ENCODE measurements at places on chromosomes 1 and 21. TPM values are rescaled to one million over a fixed set of nuclear protein-coding genes. Genes with fewer than 3 reads are reported as not detected.

- no peaks in the 10 kb centered on the region for H3K27me3 ChIP-seq
- peak; percentile 57 for DNase-seq
- H3K27ac ChIP-seq: no peak overlapping the region
- H3K36me3 ChIP-seq: no peaks in the 10 kb centered on the region
- H3K4me3 ChIP-seq: peak overlapping the region; percentile 82
- peaks cover 54% of the 10 kb centered on the region for H3K4me1 ChIP-seq
Measured at GRCh38 chr1:84298684-84299535, 2.6 kb upstream of the SAMD13 start.

DNA sequence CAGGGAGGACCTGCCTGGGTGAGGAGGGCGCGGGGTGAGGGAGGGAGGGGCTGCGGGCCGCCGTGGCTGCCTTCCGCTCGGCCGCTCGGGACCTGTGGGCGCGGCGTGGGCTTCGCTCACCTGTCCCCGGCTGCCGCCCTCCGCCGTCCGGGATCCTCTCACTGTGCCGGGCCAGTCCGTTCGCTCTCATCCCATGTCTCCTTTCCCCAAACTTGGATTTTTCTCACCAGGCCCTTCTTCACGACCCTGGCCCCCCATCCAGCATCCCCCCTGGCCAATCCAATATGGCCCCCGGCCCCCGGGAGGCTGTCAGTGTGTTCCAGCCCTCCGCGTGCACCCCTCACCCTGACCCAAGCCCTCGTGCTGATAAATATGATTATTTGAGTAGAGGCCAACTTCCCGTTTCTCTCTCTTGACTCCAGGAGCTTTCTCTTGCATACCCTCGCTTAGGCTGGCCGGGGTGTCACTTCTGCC lies 362 bp downstream of the ZBTB48 start:
- H3K27me3 ChIP-seq: no peaks in the 10 kb centered on the region
- H3K27ac ChIP-seq: peak overlapping the region; percentile 49
- H3K36me3 ChIP-seq: no peaks in the 10 kb centered on the region
- peaks cover 29% of the 10 kb centered on the region for H3K4me1 ChIP-seq
- peak; percentile 85 for DNase-seq
- peak overlapping the region; percentile 88 for H3K4me3 ChIP-seq

The WNT3A gene
- not detected for total RNA-seq

DNA sequence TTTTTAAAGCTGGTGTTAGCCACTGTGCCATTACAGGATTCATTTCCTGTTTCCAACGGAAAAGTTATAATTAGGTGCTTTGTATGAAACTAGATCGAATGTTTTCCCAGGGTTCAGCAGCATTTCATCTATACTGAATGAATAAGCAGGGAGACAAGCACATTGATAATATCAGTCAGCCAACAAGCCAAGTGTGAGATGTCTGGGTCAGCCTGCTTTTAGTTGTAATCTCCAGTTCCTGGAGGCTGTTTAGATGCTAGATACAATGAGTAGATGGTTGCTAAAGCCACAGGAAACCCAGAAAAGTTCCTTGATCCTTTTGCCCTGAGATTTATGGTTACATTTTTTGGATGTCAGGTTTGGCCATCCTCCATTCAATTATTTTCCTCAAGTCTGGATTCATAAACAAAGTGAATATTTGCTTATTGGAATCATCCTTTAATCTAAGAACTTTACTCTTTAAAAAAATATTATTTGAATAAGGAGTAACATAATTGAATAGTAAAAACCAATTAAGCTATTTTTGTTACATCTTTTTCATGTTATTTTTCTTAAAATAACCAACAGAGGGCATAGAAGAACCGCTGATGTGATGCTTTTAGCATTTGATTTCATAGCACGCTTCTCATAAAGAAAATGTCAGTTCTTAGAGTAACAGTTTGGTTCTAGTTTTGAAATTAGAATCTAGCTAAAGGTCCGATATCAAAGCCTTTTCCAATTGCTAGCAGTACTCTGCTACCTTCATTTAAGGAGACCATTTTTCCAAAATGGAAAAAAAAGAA lies 76.6 kb downstream of the HSPA13 start:
- H3K27ac ChIP-seq: no peak overlapping the region
- H3K27me3 ChIP-seq: no peaks in the 10 kb centered on the region
- H3K4me3 ChIP-seq: no peak overlapping the region

DNA sequence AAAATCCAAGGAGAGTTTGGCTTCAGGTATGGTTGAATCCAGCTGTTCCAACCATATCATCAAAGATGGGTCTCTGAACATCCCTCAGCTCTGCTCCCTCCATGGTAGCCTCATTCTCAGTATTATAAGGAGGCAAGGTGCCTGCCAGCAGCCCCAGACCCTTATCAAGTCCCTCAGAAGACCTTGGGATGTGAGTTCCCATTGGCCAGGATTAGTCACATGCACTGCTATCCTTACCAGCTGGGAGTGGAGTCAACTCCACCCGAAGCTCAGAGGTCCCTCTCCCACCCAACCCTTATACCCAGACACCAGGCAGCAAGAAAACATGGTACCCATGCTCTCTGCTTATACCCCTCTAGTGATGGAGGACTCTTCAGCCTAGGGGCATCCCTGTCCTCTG lies 153.7 kb upstream of the ZBTB40 start:
- H3K4me3 ChIP-seq: no peak overlapping the region
- no peaks in the 10 kb centered on the region for H3K36me3 ChIP-seq
- H3K27ac ChIP-seq: no peak overlapping the region
- no peaks in the 10 kb centered on the region for H3K4me1 ChIP-seq
- H3K27me3 ChIP-seq: no peaks in the 10 kb centered on the region
- no peak for DNase-seq

The EFNA4 gene
- 14.5 TPM for total RNA-seq

DNA sequence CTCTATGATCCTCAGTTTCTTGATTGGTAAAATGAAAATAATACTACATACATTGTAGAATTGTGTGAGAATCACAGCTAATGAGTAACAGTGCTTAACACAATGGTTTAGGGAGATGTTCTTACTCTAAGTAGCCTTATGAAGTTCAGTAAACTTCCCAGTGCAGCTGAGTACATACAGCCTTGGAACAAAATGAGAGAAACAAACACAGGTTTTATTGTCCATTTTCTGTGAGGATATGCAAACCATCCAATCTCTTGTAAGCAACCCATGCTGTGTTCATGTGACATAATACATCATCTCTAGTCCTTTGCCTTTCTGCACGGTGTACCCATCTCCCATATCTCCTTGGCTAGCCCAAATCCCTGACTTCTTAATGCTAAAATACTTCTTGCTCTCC lies 14.7 kb upstream of the STRIP1 start:
- H3K4me1 ChIP-seq: peaks cover 7% of the 10 kb centered on the region
- H3K4me3 ChIP-seq: no peak overlapping the region
- H3K27me3 ChIP-seq: no peaks in the 10 kb centered on the region

GRCh38 chr1:19682257-19682656 lies 17.6 kb downstream of the HTR6 start:
- no peak overlapping the region for H3K4me3 ChIP-seq
- H3K36me3 ChIP-seq: no peaks in the 10 kb centered on the region
- no peaks in the 10 kb centered on the region for H3K27me3 ChIP-seq

DNA sequence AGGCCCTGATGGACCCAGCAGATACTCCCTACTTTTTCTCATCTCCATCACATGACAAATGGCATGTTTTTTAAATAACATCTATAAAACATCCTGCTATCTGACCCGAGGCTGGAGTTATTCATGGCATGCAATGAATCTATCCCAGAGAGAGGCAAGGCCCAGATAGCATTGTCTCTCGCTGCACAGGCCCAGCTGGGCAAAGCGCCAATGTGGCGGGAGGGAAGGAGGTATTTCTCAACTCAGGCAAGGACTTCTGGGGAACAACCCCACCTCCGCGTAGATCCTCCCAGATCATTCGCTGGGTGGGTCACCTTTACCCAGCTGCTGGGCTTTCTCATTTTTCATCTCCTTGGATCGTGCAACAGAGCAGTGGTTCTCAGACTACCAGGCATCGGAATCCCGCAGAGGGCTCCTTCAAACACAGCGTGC lies 59.8 kb downstream of the ERG start:
- no peaks in the 10 kb centered on the region for H3K27me3 ChIP-seq
- no peak overlapping the region for H3K27ac ChIP-seq
- no peak overlapping the region for H3K4me3 ChIP-seq
- no peaks in the 10 kb centered on the region for H3K4me1 ChIP-seq
- H3K36me3 ChIP-seq: no peaks in the 10 kb centered on the region

- H3K4me1 ChIP-seq: peaks cover 20% of the 10 kb centered on the region
- peak; percentile 86 for DNase-seq
- peak overlapping the region; percentile 73 for H3K4me3 ChIP-seq
- no peaks in the 10 kb centered on the region for H3K36me3 ChIP-seq
- no peaks in the 10 kb centered on the region for H3K27me3 ChIP-seq
Measured at GRCh38 chr1:211606332-211606913, 27.5 kb upstream of the SLC30A1 start.

GRCh38 chr1:244074559-244075171 lies 23.6 kb downstream of the ZBTB18 start:
- H3K27me3 ChIP-seq: no peaks in the 10 kb centered on the region
- no peak overlapping the region for H3K4me3 ChIP-seq
- H3K27ac ChIP-seq: no peak overlapping the region
- H3K4me1 ChIP-seq: peaks cover 13% of the 10 kb centered on the region
- DNase-seq: no peak
- H3K36me3 ChIP-seq: no peaks in the 10 kb centered on the region

- H3K36me3 ChIP-seq: no peaks in the 10 kb centered on the region
- H3K4me3 ChIP-seq: no peak overlapping the region
- no peak for DNase-seq
- no peaks in the 10 kb centered on the region for H3K4me1 ChIP-seq
- no peak overlapping the region for H3K27ac ChIP-seq
Measured at GRCh38 chr1:20578062-20578461, 10.8 kb upstream of the CDA start.

GRCh38 chr1:89739013-89739843 lies 81.6 kb upstream of the LRRC8D start:
- H3K4me1 ChIP-seq: no peaks in the 10 kb centered on the region
- DNase-seq: no peak
- no peaks in the 10 kb centered on the region for H3K36me3 ChIP-seq
- H3K27ac ChIP-seq: no peak overlapping the region
- H3K27me3 ChIP-seq: no peaks in the 10 kb centered on the region

DNA sequence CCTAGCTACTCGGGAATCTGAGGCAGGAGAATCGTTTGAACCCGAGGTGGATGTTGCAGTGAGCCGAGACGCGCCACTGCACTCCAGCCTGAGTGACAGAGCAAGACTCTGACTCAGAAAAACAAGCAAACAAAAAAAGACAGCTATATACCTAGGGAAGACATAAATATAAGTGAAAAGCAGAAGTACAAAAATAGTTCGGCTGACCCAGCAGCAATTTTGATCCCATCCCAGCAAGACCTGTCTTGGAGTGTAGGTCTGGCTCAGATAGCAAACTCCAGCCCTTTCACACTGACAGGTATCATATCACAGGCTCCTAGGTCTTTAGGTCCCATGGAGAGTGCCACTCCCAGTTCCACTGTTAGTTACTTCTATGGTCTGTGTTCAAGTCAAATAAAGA lies 14.6 kb downstream of the MTX1 start:
- peak; percentile 72 for DNase-seq
- no peaks in the 10 kb centered on the region for H3K27me3 ChIP-seq
- H3K4me3 ChIP-seq: peak overlapping the region; percentile 33

DNA sequence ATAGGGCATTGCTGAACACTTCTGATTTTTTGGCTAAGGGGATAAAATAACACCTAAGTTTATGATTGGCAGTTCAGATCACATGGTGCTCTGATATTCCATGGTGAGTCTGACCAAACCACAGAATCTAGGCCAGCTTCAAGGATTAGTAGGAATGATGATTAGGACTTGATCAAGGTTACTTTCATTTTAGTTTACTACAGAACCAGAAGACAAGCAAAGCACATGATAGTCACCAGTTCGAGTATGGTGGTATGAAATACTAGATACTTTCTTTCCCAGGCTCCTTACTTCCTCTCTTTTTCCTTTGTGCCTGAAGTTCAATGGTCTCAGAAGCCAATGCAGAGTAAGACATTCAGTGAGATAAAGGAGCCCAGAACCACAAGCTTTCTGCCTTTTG lies 26.6 kb downstream of the S100A10 start:
- no peak for DNase-seq
- peaks cover 27% of the 10 kb centered on the region for H3K4me1 ChIP-seq
- no peaks in the 10 kb centered on the region for H3K27me3 ChIP-seq
- H3K36me3 ChIP-seq: no peaks in the 10 kb centered on the region

The WNT9A gene
- not detected for total RNA-seq

The RHD gene
- total RNA-seq: not detected

The KCNQ4 gene
- total RNA-seq: 2.3 TPM

GRCh38 chr1:89734442-89734841 lies 86.4 kb upstream of the LRRC8D start:
- H3K27me3 ChIP-seq: no peaks in the 10 kb centered on the region
- H3K36me3 ChIP-seq: no peaks in the 10 kb centered on the region
- no peak overlapping the region for H3K4me3 ChIP-seq
- no peak overlapping the region for H3K27ac ChIP-seq
- no peak for DNase-seq

DNA sequence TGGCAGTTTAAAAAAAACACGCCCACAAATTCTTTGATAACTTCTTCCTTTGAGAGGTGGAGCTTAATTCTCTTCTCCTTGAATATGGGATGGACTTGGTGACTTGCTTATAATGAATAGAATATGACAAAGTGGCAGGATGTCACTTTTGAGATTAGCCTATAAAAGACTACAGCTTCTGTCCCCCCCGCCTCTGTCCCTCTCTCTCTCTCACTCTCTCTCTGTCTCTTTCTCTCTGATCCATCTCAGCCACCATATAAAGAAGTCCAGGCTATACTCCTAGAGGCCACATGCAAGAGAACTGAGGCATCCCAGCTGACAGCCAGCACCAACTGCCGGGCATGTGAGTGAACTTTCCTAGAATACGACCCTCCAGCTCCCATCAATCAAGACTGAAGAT lies 7.7 kb upstream of the DMBX1 start:
- no peaks in the 10 kb centered on the region for H3K36me3 ChIP-seq
- H3K27me3 ChIP-seq: no peaks in the 10 kb centered on the region
- no peak overlapping the region for H3K27ac ChIP-seq
- no peak for DNase-seq
- H3K4me1 ChIP-seq: no peaks in the 10 kb centered on the region

GRCh38 chr1:22189619-22190018 lies 46.7 kb upstream of the WNT4 start:
- H3K4me1 ChIP-seq: peaks cover 19% of the 10 kb centered on the region
- no peaks in the 10 kb centered on the region for H3K36me3 ChIP-seq
- no peaks in the 10 kb centered on the region for H3K27me3 ChIP-seq
- no peak overlapping the region for H3K4me3 ChIP-seq
- no peak overlapping the region for H3K27ac ChIP-seq

DNA sequence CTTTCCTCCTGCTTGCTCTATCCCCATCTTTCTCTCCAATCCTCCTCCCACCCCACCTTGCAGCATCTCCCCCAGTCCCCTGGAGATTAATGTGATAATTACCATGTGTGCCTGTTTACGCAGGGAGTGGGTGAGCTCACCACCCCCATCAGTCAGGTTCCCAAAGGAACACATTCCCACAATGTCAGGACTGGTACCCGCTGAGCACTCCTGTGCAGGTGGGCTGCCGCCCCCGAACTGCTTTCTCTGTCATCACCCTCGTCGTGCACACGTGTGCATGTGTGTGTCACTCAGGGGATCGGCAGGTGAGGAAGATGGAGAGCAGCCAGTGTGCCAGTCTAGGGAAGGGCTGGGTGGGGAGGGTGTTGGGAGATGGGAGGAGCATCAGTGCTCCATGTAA lies 163.4 kb downstream of the CACNA1E start:
- DNase-seq: no peak
- H3K27me3 ChIP-seq: no peaks in the 10 kb centered on the region
- no peaks in the 10 kb centered on the region for H3K4me1 ChIP-seq
- H3K36me3 ChIP-seq: no peaks in the 10 kb centered on the region

The VSIG8 gene
- not detected for total RNA-seq

GRCh38 chr21:34004013-34004938 lies 69.1 kb upstream of the MRPS6 start:
- no peaks in the 10 kb centered on the region for H3K36me3 ChIP-seq
- DNase-seq: no peak
- H3K4me3 ChIP-seq: no peak overlapping the region
- H3K4me1 ChIP-seq: peaks cover 8% of the 10 kb centered on the region

The PDPN gene
- total RNA-seq: not detected
